Activated naive CD8-positive, alpha-beta T cell treated with anti-CD3 and anti-CD28 coated beads, Interleukin-2, amount 10 ng/mL, durations not matched to agents 7 days and 5 days (primary cell): ENCODE measurements at places on chromosomes 11 and 22. TPM values are rescaled to one million over a fixed set of nuclear protein-coding genes. Genes with fewer than 3 reads are reported as not detected.

MIOX gene
- total RNA-seq: not detected

OR4D10 gene
- not detected for total RNA-seq

CHST1 gene
- not detected for total RNA-seq

DNA sequence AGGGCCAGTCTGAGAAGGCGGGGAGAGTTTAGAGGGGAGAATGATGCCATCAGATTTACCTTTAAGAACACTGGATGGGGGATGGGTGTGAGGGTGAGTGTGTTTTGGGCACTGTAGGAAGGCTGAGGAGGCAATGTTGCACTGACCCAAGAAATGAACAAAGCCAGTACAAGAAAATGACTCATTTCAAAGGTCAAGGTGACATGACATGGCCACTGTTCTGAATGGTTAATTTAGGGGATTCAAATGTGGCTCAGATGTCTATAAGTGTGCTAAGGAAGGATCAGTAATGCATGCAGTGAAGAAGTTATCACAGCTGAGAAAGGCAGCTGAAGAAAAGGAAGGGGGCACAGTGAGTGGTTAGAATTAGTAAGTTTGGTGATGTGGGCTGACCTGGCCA is 129.9 kb downstream of the PGR start:
- H3K36me3 ChIP-seq: no peaks in the 10 kb centered on the region
- no peaks in the 10 kb centered on the region for H3K27me3 ChIP-seq
- no peak overlapping the region for H3K27ac ChIP-seq

- DNase-seq: no peak
- H3K27ac ChIP-seq: no peak overlapping the region
- H3K4me3 ChIP-seq: no peak overlapping the region
- H3K27me3 ChIP-seq: no peaks in the 10 kb centered on the region
- no peaks in the 10 kb centered on the region for H3K4me1 ChIP-seq
Observed at GRCh38 chr11:41414771-41415440, 44.5 kb downstream of the LRRC4C start.

GRCh38 chr11:115194802-115195110 is 309.5 kb downstream of the CADM1 start:
- H3K36me3 ChIP-seq: no peaks in the 10 kb centered on the region
- no peaks in the 10 kb centered on the region for H3K27me3 ChIP-seq
